ENCODE measurements at places on chromosomes 16 and 17. TPM values are rescaled to one million over a fixed set of nuclear protein-coding genes. Genes with fewer than 3 reads are reported as not detected.

GRCh38 chr17:67217446-67217845 lies 27.6 kb downstream of the HELZ start:
- no peak overlapping the region for H3K4me3 ChIP-seq
- peaks cover 32% of the 10 kb centered on the region for H3K4me1 ChIP-seq
- no peak overlapping the region for H3K27ac ChIP-seq
- no peaks in the 10 kb centered on the region for H3K27me3 ChIP-seq

GRCh38 chr16:16148755-16149154 lies 74.5 kb downstream of the ABCC6 start:
- H3K4me1 ChIP-seq: peaks cover 5% of the 10 kb centered on the region
- H3K27me3 ChIP-seq: no peaks in the 10 kb centered on the region
- H3K4me3 ChIP-seq: no peak overlapping the region
- no peaks in the 10 kb centered on the region for H3K36me3 ChIP-seq
- no peak overlapping the region for H3K27ac ChIP-seq
- DNase-seq: no peak

DNA sequence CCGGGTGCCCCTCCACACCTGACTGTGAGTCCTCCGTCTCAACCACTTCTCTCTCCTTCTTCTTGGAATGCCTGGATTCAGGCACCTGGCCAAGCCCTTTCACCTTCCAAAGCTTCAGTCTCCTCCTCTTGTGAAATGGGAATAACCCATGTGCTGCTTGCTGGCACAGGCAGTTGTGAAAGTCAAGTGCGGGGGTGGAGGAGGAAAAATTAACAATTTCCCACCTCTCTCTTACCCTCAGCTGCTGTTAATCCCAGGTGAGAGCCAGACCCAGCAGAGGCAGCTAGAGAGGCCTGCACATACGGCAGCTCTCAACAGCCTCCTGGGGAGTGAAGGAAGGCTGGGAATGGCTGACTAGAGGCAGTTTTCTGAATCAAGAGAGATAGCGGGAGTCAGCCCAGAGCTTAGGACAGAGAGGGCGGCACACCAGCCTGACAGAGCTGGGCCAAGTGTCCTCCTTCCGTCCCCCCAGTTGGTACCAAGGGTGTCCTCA lies 77.9 kb upstream of the LGALS9 start:
- peak; percentile 35 for DNase-seq
- peak overlapping the region; percentile 51 for H3K27ac ChIP-seq
- H3K36me3 ChIP-seq: no peaks in the 10 kb centered on the region
- H3K4me3 ChIP-seq: no peak overlapping the region
- H3K27me3 ChIP-seq: no peaks in the 10 kb centered on the region

- H3K4me1 ChIP-seq: no peaks in the 10 kb centered on the region
- no peaks in the 10 kb centered on the region for H3K36me3 ChIP-seq
- H3K27me3 ChIP-seq: no peaks in the 10 kb centered on the region
- no peak overlapping the region for H3K4me3 ChIP-seq
These were observed 380.4 kb upstream of the EEF2KMT start for GRCh38 chr16:5478036-5478435.

- no peak for DNase-seq
- H3K27me3 ChIP-seq: no peaks in the 10 kb centered on the region
- H3K4me3 ChIP-seq: no peak overlapping the region
- no peaks in the 10 kb centered on the region for H3K36me3 ChIP-seq
- H3K27ac ChIP-seq: no peak overlapping the region
These were observed 110.7 kb upstream of the FAM20A start for GRCh38 chr17:68711858-68712257.

GRCh38 chr17:49079840-49080663 lies 52.5 kb upstream of the B4GALNT2 start:
- no peak overlapping the region for H3K4me3 ChIP-seq
- H3K27ac ChIP-seq: no peak overlapping the region
- peaks cover 26% of the 10 kb centered on the region for H3K27me3 ChIP-seq
- no peaks in the 10 kb centered on the region for H3K4me1 ChIP-seq
- no peaks in the 10 kb centered on the region for H3K36me3 ChIP-seq
- no peak for DNase-seq

DNA sequence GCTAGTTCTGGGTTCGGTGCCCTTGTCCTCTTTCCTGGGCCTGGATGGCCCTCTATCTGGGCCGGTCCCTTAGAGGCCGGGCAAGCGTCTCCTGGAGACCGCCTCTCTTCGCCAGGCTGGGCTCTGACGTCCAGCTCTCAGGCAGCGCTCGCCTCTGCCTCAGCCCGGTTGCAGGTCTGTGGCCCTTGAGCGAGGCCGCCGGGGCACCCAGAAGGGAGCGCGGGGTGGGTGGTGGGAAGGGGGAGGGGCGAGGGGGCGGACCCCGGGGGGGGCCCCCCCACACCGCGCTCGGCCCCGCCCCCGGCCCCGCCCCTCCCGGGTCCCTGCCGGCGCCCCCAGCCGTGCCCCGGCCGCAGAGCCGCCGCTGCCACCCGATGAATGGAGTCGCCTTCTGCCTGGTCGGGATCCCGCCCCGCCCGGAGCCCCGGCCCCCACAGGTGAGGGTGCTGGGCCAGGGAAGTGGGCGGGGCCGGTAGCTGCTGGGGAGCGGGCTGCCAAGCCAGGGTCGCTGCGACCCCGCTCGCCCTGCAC lies at the start of gene ARHGAP23:
TSS of gene ARHGAP23 (plus strand) at position 353 of the 531 bp plus-strand sequence. CDS start at position 375, 22 bp downstream.
- no peaks in the 10 kb centered on the region for H3K27me3 ChIP-seq
- DNase-seq: peak; percentile 64
- H3K4me3 ChIP-seq: peak within 1 kb of the TSS; percentile 85

- no peak overlapping the region for H3K27ac ChIP-seq
- peaks cover 6% of the 10 kb centered on the region for H3K4me1 ChIP-seq
- DNase-seq: no peak
- no peaks in the 10 kb centered on the region for H3K36me3 ChIP-seq
These were observed 9.1 kb downstream of the MRM1 start for GRCh38 chr17:36610474-36610873.

DNA sequence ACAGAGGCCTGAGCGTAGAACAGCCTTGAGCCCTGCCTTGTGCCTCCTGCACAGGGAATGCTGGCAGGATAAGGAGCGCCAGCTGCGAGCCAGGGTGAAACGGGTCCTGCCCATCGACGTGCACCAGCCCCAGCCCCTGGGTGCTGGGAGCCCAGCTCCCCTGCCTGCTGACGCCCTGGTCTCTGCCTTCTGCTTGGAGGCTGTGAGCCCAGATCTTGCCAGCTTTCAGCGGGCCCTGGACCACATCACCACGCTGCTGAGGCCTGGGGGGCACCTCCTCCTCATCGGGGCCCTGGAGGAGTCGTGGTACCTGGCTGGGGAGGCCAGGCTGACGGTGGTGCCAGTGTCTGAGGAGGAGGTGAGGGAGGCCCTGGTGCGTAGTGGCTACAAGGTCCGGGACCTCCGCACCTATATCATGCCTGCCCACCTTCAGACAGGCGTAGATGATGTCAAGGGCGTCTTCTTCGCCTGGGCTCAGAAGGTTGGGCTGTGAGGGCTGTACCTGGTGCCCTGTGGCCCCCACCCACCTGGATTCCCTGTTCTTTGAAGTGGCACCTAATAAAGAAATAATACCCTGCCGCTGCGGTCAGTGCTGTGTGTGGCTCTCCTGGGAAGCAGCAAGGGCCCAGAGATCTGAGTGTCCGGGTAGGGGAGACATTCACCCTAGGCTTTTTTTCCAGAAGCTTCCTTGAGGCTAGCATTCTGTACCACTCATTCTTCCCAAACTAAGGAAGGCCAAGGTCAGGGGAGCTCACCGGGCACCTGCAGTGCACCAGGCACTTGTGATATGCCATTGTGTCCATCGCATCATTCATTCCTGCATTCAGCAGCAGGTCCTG lies 1.9 kb downstream of the PNMT start:
- H3K27me3 ChIP-seq: peaks cover 73% of the 10 kb centered on the region
- no peak overlapping the region for H3K4me3 ChIP-seq
- no peak overlapping the region for H3K27ac ChIP-seq
- no peaks in the 10 kb centered on the region for H3K36me3 ChIP-seq
- H3K4me1 ChIP-seq: peaks cover 60% of the 10 kb centered on the region

DNA sequence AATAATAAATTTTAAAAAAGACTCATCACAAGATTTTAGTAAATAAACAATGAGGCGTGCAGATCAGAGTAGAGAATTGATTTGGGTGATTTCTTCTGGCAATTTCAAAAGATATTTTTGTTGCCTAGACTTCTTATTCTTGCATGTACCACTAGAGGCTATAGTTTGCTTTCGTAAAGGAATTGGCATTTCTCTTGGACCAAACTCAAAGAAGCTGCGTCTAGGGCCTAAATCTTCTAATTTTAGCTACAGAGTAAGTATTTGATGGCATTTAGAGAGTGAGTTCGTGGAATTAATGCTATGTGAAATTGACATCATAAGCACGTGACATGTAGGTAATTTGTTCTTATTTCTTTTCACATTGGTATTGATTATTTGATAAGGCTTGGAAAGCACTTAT lies 24.4 kb upstream of the ABCC11 start:
- no peak overlapping the region for H3K27ac ChIP-seq
- H3K36me3 ChIP-seq: peaks cover 7% of the 10 kb centered on the region
- DNase-seq: peak; percentile 19
- H3K4me1 ChIP-seq: peaks cover 27% of the 10 kb centered on the region

GRCh38 chr16:88331989-88332920 lies 50.5 kb upstream of the ZNF469 start:
- H3K4me3 ChIP-seq: no peak overlapping the region
- DNase-seq: peak; percentile 36
- H3K36me3 ChIP-seq: no peaks in the 10 kb centered on the region

DNA sequence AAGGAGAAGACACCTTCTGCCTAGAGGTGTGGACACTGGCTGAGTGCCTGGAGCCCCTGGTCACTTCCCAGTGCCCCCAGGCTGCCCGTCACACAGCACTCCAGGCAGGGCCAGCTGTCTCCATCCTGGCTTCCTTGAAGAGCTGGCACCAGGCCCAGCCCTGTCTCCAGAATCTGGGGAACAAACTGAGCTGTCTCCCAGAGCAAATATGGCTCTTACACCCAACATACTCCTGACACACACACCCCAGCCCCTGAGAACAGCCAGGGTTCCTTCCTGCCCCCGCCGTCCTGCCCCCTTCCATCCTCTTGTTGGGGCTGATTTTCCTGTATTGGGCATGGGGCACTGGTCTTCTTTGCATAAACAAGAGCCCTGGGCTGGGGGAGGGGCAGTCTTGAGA lies 9.1 kb downstream of the NHERF1 start:
- H3K27me3 ChIP-seq: no peaks in the 10 kb centered on the region
- no peaks in the 10 kb centered on the region for H3K36me3 ChIP-seq
- H3K27ac ChIP-seq: peak overlapping the region; percentile 60
- H3K4me1 ChIP-seq: peaks cover 73% of the 10 kb centered on the region
- no peak overlapping the region for H3K4me3 ChIP-seq

GRCh38 chr17:51289696-51290111 lies 29.4 kb downstream of the UTP18 start:
- peaks cover 26% of the 10 kb centered on the region for H3K36me3 ChIP-seq
- no peak overlapping the region for H3K4me3 ChIP-seq
- no peaks in the 10 kb centered on the region for H3K4me1 ChIP-seq

- H3K4me1 ChIP-seq: peaks cover 22% of the 10 kb centered on the region
- H3K36me3 ChIP-seq: no peaks in the 10 kb centered on the region
- peak; percentile 57 for DNase-seq
- H3K4me3 ChIP-seq: peak overlapping the region; percentile 3
- H3K27ac ChIP-seq: peak overlapping the region; percentile 87
- H3K27me3 ChIP-seq: no peaks in the 10 kb centered on the region
These were observed 176.4 kb upstream of the GSE1 start for GRCh38 chr16:85436636-85437165.

- no peak overlapping the region for H3K4me3 ChIP-seq
- no peak overlapping the region for H3K27ac ChIP-seq
- no peaks in the 10 kb centered on the region for H3K27me3 ChIP-seq
- DNase-seq: peak; percentile 55
- H3K36me3 ChIP-seq: peaks cover 6% of the 10 kb centered on the region
- peaks cover 57% of the 10 kb centered on the region for H3K4me1 ChIP-seq
These were observed 14.6 kb downstream of the EEF2K start for GRCh38 chr16:22220714-22221113.

- peaks cover 18% of the 10 kb centered on the region for H3K4me1 ChIP-seq
- DNase-seq: no peak
- H3K27ac ChIP-seq: no peak overlapping the region
- peaks cover 39% of the 10 kb centered on the region for H3K27me3 ChIP-seq
- peaks cover 29% of the 10 kb centered on the region for H3K36me3 ChIP-seq
These were observed 58.3 kb downstream of the PRMT7 start for GRCh38 chr16:68369168-68369567.

GRCh38 chr17:11363565-11364117 lies 122.6 kb downstream of the SHISA6 start:
- no peaks in the 10 kb centered on the region for H3K36me3 ChIP-seq
- H3K4me3 ChIP-seq: no peak overlapping the region
- H3K27ac ChIP-seq: no peak overlapping the region
- no peaks in the 10 kb centered on the region for H3K27me3 ChIP-seq
- H3K4me1 ChIP-seq: peaks cover 6% of the 10 kb centered on the region

- peak; percentile 62 for DNase-seq
- no peak overlapping the region for H3K27ac ChIP-seq
- peaks cover 14% of the 10 kb centered on the region for H3K4me1 ChIP-seq
- H3K4me3 ChIP-seq: no peak overlapping the region
These were observed 40.2 kb downstream of the ARL4D start for GRCh38 chr17:43439041-43439440.

GRCh38 chr17:9364837-9365430 lies 210.7 kb downstream of the STX8 start:
- H3K36me3 ChIP-seq: no peaks in the 10 kb centered on the region
- H3K27me3 ChIP-seq: no peaks in the 10 kb centered on the region
- no peak overlapping the region for H3K4me3 ChIP-seq
- H3K27ac ChIP-seq: no peak overlapping the region

GRCh38 chr17:43994272-43995149 lies 9.9 kb upstream of the NAGS start:
- H3K27me3 ChIP-seq: no peaks in the 10 kb centered on the region
- no peak overlapping the region for H3K27ac ChIP-seq
- DNase-seq: peak; percentile 84
- peaks cover 15% of the 10 kb centered on the region for H3K4me1 ChIP-seq

DNA sequence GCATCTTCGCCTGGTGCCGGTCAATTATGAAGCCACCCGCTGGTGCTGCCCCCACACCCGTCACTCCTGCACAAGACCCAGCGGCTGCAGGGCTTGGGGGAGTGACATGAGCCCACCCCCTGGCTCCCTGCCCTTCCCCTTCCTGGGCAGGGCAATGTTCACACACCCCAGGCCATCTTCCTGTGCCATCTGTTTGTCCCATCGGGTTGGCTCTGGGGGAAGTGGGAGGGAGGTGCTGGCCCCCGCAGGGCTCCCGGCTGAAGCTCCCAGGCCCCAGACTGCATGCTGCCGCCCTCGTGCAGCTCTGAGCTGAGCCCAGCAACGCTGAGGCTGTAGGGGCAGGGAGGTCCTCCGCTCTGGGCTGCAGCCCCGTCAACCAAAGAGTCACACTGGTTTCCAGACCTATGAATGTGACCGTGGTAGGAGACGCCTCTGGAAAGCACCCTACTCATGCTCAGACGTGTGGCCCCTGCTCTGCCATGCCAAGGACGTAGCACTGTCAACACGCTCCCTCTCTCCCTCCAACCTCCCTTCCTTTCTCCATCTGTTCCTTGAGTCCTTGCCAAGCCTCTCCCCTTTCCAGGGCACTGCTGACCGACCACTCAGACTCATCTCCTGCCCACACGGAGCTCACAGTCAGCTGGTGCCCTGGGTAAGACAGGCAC lies 140.4 kb downstream of the ENGASE start:
- no peak overlapping the region for H3K27ac ChIP-seq
- no peak for DNase-seq
- peaks cover 5% of the 10 kb centered on the region for H3K4me1 ChIP-seq
- H3K27me3 ChIP-seq: peaks cover 77% of the 10 kb centered on the region

GRCh38 chr16:982145-983043 lies 824 bp downstream of the SOX8 start:
- H3K4me1 ChIP-seq: peaks cover 24% of the 10 kb centered on the region
- H3K27ac ChIP-seq: no peak overlapping the region
- DNase-seq: peak; percentile 66
- peak overlapping the region; percentile 61 for H3K4me3 ChIP-seq

DRG2 gene
- 41.4 TPM for total RNA-seq

SPAG5 gene
- 7.0 TPM for total RNA-seq

ABCA6 gene
- 13.3 TPM for total RNA-seq

MYH1 gene
- total RNA-seq: not detected

CA4 gene
- total RNA-seq: 30.1 TPM

CD300C gene
- total RNA-seq: not detected

TAC4 gene
- not detected for total RNA-seq

FADS6 gene
- not detected for total RNA-seq

NAA38 gene
- 42.0 TPM for total RNA-seq

SLC5A10 gene
- not detected for total RNA-seq

Data from stomach (tissue), 19 donors.